Cardiac fibroblast (primary cell): ENCODE measurements at places on chromosomes 2 and 18.

- DNase-seq: no peak
Observed at GRCh38 chr2:236082061-236082460, 86.1 kb downstream of the GBX2 start.

GRCh38 chr18:52995875-52996274 lies 655.9 kb downstream of the DCC start:
- DNase-seq: no peak

DNA sequence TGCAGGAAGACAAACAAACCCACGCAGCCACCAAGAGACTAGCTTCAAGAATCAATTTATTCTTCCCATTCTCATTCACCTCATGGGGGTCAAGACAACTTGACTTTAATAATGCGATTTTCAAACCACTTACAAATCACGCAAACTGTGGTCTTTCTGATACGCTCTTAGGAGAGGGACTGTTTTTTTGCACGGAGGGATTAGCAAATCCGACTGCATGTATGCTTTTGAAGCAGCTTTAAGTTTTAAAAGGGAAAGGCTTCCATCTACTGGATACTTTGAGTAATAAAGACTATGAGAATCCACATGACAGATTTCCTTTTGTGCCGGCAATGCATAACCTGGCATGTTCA lies 322.9 kb upstream of the KCNJ3 start:
- peak; percentile 68 for DNase-seq

- no peak for DNase-seq
Observed at GRCh38 chr2:195367809-195368208, 289.2 kb upstream of the SLC39A10 start.

- peak; percentile 99 for DNase-seq
Observed at GRCh38 chr18:76492669-76493212, 2.3 kb downstream of the ZNF516 start.

DNA sequence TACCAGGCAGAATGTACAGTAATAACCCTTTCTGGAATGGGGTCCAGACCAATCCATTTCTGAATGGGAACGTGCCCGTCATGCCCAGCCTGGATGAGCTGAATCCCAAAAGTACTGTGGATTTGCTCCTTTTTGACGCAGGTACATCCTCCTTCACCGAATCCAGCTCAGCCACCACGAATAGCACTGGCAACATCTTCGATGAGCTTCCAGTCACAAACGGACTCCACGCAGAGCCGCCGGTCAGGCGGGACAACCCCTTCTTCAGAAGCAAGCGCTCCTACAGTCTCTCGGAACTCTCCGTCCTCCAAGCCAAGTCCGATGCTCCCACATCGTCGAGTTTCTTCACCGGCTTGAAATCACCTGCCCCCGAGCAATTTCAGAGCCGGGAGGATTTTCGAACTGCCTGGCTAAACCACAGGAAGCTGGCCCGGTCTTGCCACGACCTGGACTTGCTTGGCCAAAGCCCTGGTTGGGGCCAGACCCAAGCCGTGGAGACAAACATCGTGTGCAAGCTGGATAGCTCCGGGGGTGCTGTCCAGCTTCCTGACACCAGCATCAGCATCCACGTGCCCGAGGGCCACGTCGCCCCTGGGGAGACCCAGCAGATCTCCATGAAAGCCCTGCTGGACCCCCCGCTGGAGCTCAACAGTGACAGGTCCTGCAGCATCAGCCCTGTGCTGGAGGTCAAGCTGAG lies 89.6 kb downstream of the SH3BP4 start:
- DNase-seq: no peak

- no peak for DNase-seq
Observed at GRCh38 chr2:99545066-99545465, 55.2 kb upstream of the REV1 start.

GRCh38 chr2:44055229-44055628 lies 59.4 kb upstream of the LRPPRC start:
- no peak for DNase-seq

DNA sequence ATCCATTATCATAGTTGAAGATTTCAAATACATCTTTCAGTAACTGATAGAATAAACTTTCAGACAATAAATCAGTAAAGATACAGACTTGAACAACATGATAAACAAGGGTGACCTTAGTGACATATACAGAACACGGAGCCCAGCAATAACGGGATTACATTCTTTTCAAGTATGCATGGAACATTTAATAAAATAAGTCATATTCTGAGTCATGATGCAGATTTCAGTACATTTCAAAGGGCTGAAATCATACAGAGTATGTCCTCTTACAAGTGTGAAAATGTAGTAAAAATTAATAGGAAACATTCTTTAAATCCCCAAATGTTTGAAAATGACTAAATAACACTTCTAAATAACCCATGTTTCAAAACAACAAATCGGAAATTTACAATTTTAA lies 17.2 kb upstream of the KLHL29 start:
- DNase-seq: peak; percentile 74

DNA sequence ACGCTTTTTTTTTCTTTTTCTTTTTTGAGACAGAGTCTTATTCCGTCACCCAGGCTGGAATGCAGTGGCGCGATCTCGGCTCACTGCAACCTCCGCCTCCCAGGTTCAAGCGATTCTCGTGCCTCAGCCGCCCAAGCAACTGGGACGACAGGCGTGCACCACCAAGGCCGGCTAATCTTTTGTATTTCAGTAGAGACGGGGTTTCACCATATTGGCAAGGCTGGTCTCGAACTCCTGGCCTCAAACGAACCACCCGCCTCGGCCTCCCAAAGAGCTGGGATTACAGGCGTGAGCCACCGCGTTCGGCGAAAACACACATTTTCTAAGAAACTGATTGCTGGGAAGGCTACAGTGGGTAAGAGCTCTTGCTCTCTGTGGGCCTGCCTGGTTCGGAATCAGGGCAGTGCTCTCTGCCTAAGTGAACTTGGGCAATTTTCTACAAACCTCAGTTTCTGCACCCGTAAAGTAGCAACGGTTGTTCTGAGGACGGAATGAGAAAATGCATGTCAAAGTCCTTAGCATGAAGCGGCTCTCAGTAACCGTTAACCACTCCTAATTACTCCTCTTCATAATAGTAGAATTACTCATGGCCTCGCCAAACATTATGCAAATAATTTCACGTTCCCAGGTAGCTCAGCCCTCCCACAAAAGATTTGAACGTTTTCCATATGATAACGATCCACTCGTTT lies 1.0 kb upstream of the PMAIP1 start:
- DNase-seq: no peak

GRCh38 chr2:236935083-236935482 lies 150.6 kb upstream of the COPS8 start:
- no peak for DNase-seq

DNA sequence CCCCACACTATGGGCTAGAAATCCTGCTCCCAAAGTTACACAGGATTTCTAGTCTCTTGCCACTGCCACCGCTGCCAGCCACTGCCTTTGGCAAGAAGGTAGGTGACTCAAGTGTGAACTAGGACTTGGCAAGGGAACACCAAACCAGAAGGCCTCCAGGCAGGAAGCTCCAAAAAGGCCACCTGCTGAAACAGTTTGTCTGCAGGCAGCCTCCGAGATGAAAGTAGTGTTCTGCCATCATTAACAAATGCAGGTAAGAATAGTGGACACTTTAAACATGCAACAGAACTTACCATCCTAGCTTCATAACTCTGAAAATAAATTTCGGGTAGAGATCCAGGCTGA lies 3.9 kb downstream of the ANKRD44 start:
- no peak for DNase-seq

- DNase-seq: peak; percentile 91
Observed at GRCh38 chr2:172119089-172119488, 16.4 kb upstream of the DLX2 start.

DNA sequence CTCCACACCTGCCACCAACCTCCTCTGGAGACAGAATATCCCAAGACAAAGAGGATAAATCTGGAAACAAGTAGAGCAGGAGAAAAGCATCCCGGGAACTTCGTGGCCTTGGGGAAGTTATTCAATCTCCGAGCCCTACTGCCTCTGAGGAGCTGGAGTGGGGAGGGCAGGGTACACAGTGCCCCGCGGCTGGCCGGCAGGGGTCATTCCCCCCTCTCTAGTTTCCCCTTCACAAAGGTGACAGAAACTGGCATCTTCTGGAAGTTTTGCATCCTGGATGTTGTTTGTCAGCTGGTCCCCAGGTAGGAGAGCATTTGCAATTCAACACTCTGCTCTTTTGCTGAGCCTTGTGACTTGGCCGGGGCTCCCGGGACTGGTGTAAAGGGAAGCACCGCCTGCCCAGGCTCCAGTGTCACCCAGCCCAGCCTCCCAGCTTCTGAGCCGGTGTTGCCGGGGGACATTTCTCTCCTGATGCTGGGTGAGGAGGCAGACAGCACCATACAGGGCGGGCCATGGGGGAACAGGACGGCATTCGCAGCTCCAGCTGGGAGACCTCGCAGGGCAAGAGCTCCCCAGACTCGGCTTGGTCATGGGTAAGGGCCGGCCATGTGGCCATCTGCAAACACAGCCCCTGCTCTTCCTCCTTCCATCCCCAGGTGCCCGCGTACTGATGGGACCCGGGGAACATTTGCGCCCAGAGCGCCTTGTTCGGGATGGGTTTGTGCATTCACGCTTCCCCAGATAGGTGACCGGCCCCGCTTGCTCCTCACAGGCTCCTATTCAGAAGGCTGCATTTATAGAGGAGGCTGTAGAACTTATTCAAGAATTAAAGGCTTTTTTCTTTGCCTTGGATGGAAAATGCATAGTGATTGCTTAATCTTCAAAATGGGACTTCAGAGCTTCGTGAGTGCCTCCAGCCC lies 7.4 kb upstream of the NTSR2 start:
- DNase-seq: no peak

DNA sequence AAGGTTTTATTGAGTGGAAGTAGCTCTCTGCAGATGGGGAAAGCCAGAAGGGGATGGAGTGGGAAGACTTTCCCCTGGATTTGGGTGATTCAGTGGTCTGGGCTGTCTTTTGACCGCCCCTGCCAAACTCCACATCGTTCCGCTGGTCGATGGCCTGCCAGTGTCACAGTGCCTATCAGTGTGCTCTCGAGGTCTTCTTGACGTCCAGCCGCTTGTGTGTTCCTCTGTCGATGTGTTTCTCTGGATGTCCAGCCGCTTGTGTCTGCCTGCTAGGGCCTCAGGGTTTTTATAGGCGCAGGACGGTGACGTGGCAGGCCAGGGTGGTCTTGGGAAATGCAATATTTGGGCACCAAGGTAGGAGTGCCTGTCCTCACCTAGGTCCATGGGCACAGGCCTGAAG lies 1371.4 kb upstream of the PIK3C3 start:
- no peak for DNase-seq

DNA sequence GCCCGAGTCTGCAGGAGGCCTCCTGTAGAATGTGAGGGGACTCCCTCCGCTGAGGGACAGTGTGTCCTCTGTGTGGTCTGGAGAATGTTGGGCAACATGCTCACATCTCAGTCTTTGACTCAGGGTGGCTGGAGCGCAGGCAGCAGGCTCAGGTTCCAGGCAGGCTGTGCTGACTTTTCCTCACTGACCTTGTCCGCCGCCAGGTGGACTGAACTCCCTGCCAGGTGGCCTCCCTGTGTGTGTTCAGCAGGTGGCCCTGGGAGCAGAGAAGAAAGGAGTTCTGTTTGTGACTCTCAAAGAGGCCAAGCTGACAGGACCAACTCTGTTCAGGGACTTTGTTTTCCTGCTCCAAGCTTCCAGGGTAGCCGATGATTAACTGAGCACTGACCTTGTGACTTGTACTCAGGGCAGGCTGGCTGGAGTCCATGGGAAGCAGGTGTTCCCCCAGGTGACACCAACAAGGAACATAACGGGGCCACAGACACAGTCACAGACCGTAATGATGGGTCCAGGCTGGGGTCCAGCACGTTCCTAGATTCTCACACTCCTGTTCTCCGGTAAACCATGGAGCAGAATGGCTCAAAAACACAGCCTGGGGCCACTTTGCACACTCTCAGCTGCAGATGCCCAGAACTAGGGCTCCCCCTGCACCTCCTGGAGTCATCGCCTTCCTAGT lies 439.8 kb downstream of the RNF144A start:
- no peak for DNase-seq

GRCh38 chr2:111119822-111120252 lies 877 bp upstream of the BCL2L11 start:
- DNase-seq: no peak

DNA sequence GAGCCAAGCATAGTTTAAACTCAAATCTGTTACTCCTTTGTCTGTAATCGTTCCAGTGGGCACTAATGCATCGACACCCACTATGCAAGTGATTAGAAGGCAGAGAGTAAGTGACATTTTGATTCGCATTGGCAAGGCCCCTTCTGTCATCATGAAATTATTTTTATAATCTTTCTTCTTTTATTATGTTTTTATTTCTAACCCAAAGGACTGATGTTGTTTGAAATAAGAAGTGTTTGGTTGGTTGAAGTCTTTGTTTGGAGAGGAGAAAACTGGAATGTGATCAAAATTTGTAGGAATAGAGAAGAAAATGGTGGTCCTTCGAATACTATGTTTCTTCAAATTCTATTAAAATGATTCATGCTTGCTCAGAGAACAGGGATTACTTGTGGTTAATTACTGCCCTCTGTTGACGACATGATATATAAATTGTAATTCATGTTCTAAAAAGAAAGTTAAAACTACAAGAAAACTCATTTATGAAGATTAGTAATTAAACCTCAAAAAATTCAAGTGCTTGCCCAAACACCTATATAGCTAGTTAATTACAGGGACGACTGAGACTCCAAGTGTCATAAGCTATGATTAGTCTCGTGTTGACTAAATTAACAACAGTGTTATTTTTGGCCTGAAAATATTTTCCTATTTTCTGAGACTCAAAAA lies 26.4 kb upstream of the TFPI start:
- DNase-seq: peak; percentile 89

- no peak for DNase-seq
Observed at GRCh38 chr2:241049739-241050623, 51.6 kb downstream of the SNED1 start.

GRCh38 chr2:73176881-73177644 lies 25.3 kb upstream of the NOTO start:
- peak; percentile 90 for DNase-seq

- no peak for DNase-seq
Observed at GRCh38 chr2:106124106-106124756, 69.9 kb downstream of the UXS1 start.

- DNase-seq: no peak
Observed at GRCh38 chr2:207448006-207448405, 81.8 kb upstream of the CREB1 start.

DNA sequence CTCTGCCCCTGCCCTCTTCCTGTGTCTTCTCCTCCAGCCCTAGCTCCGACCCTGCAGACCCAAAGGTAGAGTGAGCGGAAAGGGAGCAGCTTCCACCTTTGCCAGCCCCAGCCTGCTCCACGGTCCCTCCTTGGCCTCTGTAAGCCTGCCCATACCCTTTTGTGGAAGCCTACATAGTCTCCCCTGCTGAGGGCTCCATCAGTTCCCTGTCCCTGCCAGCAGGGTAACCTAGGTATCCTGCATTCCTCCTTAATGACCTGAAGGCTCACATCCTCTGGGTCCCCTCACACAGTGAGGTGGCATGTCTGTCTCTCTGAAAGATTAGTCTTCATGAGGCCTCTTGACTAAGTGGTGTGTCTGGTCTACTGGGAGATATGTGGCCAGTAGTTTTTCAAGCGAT lies 20.5 kb upstream of the ACKR3 start:
- no peak for DNase-seq

GRCh38 chr2:74858281-74858680 lies 24.4 kb downstream of the HK2 start:
- DNase-seq: no peak

GRCh38 chr2:127134833-127135830 lies 28.2 kb upstream of the BIN1 start:
- DNase-seq: no peak
